ENCODE measurements at places on chromosomes 1 and 21. TPM values are rescaled to one million over a fixed set of nuclear protein-coding genes. Genes with fewer than 3 reads are reported as not detected.

RHBDL2 gene
- not detected for total RNA-seq

GRCh38 chr1:151960780-151961513, 32.7 kb downstream of the S100A10 start:
- no peak for DNase-seq

- no peak for DNase-seq
Measured at GRCh38 chr1:160550572-160551034, 27.5 kb upstream of the SLAMF6 start.

GPR161 gene
- total RNA-seq, result 19.9 TPM

DNA sequence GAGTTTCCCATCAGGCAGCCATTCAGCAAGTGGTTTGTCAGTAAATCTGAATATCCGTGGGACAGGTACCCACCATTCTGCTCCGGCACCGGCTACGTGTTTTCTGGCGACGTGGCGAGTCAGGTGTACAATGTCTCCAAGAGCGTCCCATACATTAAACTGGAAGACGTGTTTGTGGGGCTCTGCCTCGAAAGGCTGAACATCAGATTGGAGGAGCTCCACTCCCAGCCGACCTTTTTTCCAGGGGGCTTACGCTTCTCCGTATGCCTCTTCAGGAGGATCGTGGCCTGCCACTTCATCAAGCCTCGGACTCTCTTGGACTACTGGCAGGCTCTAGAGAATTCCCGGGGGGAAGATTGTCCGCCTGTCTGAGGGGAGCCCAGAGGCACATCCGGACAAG, 48.4 kb downstream of the B3GALT5 start:
- DNase-seq, result no peak

ST6GALNAC3 gene
- total RNA-seq, result 12.4 TPM

DNA sequence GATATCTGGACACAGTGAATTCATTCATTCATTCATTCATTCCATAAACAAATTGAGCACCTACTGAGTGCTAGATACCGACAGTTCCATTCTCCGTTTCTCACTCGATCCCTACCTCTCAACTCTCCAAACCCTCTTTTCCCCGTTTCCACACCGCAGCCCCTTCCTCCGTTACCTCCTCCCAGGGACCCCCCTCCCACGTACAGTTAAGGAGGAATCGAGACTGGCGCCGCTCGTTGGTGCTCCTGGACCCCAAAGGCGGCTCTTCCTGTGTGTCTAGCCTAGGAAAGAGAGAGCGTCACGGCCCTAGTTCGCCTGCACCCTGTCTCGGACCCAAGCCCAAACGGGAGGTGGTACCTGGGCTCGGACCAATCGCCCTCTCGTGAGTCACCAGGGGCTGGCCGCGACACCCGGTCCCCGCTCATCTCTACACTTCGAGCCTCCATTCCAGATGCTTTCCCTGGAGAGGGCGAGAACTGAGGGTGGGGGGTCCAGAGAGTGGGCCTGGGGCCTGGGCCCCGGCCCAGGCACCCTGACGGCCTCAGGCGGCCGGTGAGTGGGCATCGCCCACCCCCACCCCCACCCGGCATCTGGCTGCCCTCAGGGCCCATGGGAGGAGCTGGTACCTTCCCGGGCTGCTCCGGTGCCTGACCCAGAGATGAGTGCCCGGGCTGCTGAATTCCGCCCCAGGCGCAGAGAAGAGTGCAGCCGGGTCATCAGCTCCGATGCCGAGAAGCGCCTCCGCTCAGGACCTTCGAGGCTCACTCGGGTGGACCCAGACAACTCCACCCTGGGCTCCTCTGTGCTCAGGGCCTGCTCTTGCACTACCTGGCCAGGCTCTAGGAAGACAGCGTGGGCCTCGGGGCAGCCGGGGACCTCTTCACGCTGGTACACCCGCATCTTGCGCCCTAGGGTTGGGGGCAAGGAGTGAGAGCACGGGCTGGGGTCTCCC, 4.9 kb downstream of the ARHGEF19 start:
- DNase-seq, result no peak

DNA sequence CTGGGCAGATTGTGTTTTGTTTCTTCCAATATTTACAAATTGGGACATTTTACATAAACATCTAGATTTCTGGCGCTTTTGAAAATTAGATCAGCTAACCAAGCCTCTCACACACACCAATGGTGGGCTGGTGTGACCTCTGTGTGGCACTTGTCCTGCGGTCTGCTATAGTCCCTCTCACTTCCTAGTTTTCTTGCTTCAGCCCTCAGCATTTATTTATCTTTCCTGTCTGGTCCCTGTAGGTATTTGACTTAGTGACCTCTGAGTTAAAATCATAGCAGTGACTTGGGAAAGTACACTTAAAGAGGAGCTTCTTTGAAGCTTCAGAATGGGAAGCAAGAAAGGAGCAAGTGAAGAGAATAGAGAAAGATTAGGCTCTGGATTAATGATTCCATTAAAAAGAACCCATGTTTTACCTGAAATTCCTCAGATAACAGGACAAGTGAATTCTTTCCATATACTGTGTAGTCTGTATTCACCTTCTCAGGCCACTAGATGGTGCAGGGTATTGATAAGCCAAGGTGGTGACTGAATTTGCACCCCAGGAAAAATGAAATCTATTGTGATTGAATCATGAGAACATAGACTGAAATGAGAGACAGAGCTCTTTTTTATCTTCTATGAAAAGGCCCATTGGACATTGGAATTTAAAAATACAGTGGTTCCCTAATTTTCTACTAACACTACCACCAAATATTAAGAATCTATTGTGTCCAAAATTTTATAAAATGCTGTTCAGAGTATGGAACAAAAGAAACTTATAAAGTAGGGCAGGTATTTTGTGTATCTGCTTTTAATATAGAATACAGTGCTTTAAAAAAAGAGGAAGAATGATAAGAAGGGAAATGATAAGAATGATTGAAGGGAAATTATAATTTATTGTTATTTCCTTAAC, 7.1 kb upstream of the DIPK1A start:
- DNase-seq, result no peak

- no peak for DNase-seq
Measured at GRCh38 chr1:115437196-115437595, 99.1 kb upstream of the NGF start.

KIRREL1 gene
- 86.7 TPM for total RNA-seq
